ENCODE measurements at places on chromosomes 3 and 15.

DNA sequence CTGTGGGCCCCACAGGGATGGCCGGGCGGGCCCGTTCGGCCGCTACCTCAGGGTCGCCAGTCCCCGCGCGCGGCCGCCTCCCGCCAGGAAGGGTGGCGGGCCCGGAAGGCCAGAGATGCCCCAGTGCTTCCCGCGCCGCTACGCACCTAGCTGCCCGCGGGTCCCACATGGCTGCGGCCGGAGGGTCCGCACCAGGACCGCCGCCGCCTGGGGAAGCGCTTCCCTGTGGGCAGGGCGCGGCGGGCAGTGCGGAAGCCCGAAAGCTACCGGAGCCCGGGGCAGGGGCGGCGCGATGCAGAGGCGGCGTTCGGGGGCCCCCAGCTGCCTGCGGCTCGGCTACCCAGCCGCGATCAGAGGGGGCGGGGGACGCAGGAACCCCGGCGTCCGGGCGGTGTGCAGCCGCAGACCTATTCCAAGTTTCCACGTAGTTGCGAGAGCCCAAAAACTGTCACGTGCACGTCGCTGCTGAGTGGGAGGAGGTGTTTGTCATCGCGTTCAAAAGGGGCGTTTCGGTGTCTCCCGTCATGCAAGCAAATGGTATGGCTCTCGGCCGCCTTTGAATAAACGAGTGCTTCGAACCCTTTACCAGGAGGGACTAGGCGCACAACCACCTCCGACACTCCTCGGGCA, at the start of gene TRANK1:
TSS of gene TRANK1 (minus strand) at position 414 of the 630 bp plus-strand sequence. CDS start at position 169, 245 bp downstream.
- peak; percentile 80 for DNase-seq

DNA sequence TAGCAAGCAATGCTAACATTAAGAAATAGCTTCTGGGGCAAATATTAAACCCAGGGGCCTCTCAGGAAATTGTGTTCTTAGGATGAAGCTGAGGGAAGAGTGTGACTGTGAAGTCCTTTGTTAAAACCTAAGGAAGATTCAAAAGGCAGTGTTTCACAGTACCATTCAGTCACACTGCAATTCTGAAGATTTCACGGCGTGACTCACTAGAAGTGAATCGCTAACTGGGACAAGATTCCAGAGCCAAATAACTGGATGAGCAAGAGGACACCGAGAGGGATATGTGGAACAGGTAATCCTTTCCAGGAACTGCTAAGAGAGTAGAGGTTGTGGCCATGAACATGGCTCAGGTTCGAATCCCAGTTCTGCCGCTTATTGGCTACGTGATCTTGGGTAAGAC, 61.8 kb upstream of the SMAD3 start:
- no peak for DNase-seq

DNA sequence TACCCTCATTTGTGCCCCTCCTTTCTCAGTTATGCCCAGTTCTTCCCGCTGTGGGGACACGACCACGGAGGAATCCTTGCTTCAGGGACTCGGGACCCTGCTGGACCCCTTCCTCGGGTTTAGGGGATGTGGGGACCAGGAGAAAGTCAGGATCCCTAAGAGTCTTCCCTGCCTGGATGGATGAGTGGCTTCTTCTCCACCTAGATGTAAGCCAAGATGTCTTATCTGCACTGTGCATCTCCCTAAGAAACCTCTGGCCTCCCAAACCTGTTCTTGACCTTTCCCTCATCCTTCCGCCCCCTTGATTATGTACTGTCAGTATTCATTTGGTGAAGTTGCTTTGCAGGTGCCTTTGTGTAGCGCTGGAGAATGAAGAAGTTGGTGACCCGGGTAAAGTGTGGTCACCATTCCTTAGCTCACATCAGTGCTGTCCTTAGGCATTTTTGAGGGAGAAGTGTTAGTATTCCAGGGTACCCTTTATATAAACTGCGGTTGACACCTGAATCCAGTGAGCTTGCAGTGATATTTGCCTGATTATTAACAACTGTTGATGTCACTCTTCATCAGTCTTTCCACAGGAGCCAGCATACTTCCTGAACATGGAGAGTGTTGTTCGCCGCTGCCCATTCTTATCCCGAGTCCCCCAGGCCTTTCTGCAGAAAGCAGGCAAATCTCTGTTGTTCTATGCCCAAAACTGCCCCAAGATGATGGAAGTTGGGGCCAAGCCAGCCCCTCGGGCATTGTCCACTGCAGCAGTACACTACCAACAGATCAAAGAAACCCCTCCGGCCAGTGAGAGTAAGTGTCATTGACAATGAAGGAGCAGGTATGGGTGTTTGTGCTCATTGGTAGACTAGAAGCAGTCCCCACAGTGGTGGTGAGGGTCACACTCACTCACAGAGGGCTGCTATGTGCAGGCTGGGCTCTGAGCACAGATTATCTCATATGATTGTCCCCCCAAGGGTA, 966 bp downstream of the ALAS1 start:
- DNase-seq: no peak

DNA sequence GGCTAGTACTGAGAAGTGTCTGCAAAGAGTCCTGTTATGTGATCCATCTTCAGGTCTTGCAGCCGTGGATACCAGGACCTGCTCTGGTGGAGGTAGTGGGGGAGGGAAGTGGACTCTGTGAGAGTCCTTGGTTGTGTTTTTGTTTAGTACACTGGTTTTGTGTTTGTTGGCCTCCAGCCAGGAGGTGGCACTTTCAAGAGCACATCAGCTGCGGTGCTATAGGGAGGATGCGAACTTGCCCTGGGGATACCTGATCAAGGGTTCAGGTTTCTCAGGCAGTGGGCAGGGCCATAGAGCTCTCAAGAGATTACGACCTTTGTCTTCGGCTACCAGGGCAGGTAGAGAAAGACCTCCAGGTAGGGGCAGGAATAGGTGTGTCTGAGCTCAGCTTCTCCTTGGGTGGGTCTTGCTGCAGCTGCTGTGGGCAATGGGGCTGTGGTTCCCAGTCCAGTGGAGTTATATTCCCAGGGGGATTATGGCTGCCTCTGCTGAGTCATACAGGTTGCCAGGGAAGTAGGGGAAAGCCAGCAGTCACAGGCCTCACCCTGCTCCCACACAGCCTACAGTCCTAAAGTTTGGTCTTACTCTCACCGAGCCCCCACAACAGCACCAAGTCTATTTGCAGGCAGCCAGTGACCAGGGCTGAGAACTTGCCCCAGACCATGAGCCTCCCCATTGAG, 132.8 kb upstream of the NPHP3 start:
- no peak for DNase-seq

- DNase-seq: no peak
These were observed 32.2 kb upstream of the SGO1 start for GRCh38 chr3:20218215-20218614.

- no peak for DNase-seq
These were observed 190.2 kb downstream of the KLF13 start for GRCh38 chr15:31516874-31517273.

DNA sequence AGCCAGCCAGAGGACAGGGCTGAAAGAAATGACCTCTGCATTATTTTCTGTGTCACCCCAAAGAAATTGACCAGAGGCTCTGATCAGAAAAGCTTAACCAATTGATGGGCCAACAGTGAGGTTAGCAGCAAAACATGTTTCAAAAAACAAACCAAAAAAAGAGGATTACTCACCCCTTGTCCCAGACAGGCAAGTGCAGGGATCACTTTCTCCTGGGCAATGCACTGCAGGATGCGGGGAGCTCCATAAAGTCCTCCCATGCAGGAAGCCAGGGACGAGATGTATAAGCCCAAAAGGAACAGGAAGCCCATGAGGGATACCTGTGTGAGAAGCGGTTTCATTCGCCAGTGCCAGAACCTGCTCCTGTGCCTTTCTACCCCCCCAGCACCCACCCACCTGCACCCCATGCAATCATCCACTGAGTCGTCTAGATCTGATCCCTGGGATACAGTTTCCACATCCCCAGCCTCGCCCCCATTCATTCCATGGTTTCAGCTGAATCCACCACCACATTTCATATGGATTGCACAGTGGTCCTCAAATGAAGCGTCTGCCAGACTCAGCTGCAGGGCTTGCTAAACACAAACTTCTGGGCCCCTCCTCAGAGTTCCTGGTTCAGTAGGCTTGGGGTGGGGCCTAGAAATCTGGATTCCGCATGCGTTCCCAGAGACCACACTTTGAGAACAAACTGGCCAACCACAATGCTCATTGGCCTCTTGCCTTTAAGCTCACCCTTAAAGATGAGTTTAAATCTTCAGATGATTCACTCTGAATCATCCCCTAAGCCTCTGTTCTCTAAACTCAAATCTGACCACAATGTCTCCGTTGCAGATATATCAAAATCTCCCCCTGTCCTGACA, 54.4 kb upstream of the HEG1 start:
- DNase-seq: peak; percentile 16

DNA sequence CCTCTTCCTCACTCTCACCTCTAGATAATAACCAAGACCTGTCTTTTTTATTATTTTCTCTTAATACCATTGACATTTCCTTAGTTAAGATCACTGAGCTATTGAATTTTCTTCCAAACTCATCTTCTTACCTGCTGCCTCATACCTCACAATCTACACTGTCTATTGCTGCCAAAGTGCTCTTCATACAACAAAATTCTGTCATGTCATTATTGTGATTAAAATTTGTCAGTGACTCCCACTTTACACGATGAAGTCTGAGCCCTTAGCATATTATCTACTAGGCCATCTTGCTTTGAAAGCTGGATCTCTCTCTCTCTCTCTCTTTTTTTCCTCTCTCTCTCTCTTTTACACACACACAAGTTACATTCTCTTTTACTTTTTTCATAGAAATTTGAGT, 73.3 kb downstream of the NSUN3 start:
- no peak for DNase-seq

DNA sequence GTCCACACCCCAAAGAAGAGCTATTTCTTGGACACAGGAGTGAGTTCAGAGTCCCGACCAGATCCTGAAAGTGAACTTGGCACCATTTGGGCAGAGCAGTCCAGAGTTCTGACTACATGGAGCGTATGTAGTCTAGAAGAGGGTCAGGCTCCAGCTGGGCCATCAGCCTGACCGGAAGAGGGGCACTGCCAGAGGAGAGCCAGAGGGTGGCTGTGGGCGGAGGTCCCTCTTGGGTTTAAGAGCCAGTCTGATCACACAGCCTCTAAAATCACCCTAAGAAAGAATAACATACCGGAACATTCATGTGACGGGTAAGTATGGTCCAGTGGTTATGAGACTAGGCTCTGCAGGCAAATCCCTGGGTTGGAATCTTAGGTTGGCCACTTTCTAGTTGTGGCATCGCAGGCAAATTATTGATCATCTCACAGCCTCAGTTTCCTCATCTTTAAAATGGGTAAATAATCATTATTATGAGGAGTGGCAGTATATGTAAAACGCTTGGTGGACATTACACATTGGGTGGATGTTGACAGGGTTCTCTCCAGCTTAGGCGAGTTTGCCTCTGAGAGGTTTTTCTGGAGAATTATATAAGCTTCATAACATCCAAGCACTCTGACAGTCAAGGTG, 2.1 kb upstream of the RAP2B start:
- DNase-seq: no peak

DNA sequence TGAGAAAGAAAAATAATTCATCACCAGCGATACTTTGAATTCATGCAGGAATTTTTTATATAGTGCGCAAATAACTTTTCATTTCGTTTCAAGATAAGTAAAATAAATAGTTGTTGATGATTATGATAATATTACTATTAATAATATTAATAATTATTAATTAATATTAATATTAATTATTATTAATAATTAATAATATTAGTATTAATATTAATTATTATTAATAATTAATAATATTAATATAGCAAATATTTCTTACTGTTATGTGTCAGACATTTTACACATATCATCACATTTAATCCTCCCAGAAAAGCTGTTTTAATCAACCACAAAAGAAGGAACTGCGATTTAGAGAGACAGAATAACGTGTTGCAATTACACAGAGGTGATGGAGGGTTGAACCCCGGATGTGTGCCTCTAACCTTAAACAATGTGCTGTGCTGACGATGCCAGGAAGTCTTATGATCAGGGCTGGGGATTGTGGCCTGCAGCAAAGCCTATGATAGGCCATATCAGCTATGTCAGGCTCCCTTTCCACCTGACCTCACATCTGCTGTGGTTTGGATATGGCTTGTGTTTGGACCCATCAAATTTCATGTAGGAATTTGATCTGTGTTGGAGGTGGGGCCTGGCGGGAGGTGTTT, 263.5 kb upstream of the NR2F2 start:
- DNase-seq: no peak

DNA sequence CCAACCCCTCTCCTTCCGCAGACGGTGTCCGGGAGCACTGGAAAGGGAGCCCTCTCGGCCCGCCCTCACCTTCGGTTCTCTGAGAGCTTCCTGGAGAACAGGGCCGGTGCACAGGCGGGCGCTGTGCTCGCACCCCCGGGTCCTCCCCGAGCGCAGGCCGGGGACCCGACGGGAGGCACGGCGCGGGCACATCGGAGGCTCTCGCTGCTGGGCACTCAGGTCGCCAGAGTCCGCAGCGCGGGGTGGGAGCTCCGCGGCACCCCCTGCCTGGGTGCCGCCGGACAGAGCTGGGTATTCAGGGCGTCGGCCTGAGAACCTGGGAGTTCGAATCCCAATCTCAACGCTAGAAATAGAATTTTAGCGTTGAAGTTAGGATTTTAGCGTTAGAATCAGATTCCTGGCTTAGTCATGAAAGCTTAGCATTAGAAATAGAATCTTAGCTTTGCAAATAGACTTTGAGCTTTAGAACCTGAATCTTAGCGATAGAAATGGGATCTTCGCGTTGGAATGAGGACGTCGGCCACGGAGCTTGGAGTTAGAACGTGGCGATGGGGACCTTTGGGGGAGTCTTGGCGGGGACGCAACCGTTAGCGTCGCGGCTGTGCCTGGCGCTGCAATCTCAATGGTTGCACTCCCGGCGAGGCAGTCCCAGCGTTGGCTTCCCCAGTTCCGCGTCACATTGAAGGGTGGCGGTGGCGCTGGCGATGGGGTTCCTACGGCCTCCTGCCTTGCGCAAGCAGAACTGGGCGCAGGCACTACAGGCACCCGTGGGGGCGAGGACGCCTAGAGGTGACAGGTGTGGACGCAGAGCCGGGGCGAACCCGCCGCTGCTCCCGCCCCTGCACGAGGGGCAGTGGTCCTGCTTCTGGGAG, 549 bp downstream of the TRH start:
- DNase-seq: no peak

DNA sequence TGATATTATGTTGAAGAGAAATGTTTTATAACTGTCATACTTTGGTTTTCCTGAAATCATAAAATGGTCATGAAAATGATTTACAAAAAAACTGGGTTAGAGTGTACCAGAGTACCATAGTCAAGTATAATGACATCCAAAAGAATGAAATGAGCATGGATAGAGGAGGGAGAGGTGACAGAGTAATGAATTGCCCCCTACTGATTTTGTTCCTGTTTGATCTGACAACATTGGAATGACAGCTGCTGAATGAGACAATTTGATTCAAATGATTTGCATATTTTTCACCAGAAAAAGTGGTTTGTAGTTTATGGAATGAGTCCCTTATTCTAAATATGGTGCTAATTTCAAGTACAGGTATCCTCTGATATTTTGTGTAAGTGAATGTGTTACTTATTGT, 271.7 kb downstream of the CNTN4 start:
- no peak for DNase-seq

DNA sequence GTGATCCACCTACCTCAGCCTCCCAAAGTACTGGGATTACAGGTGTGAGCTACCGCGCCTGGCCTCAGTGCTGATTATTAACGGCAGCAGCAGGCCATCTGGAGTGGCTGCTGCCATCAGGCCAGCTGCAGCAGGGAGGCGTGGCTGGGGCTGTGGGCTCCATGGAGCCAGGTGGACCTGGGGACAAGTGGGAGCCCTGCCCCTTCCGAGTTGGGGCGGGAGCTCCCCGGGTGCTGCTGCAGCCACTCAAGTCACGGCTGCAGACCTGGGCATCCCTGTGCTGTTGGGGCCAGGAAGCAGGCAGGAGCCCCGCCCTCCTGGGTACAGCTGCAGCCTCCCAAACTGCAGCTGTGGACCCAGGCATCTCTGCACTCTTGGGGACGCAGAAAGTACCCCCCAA, 23.9 kb downstream of the LRRC49 start:
- no peak for DNase-seq

Measured in CD4-positive, alpha-beta T cell treated with Interleukin-15 for 4 hours (primary cell).